ENCODE measurements at places on chromosomes 3 and 15.

- no peak for DNase-seq
- no peak overlapping the region for H3K27ac ChIP-seq
- H3K27me3 ChIP-seq = no peaks in the 10 kb centered on the region
- H3K4me1 ChIP-seq = no peaks in the 10 kb centered on the region
- H3K4me3 ChIP-seq = no peak overlapping the region
Observed at GRCh38 chr3:122430371-122430770, 14.5 kb upstream of the WDR5B start.

DNA sequence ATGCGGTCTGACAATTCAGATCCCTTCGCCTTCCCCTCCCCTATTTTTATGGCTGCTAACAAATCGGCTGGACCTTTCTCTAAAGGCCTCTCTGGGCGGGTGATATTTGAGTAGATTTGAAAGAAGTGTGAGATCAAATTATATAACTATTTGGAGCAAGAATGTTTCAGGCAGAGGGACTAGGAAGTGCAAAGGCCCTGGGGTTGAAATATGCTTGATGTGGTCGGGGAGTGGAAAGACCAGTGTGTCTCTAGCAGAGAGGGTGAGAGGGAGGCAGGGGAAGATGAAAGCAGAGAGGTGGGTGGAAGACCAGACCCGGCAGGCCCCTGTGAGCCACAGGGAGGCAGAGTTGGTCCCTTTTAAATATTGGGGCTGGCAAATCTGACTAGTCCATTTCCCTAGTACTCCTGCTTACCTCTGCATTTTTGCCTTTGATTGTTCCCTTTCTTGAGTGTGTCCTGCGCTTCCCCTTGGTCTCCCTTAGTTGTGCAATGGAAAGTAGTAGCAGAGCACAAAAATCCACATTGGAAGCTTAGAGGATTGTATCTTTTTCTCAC lies 32.3 kb downstream of the SLCO3A1 start:
- no peaks in the 10 kb centered on the region for H3K36me3 ChIP-seq
- DNase-seq = no peak
- no peak overlapping the region for H3K27ac ChIP-seq
- H3K27me3 ChIP-seq = no peaks in the 10 kb centered on the region
- no peak overlapping the region for H3K4me3 ChIP-seq

- H3K27me3 ChIP-seq = no peaks in the 10 kb centered on the region
- peak; percentile 53 for DNase-seq
- no peak overlapping the region for H3K27ac ChIP-seq
Observed at GRCh38 chr15:57861034-57861638, 154.6 kb downstream of the POLR2M start.

- H3K4me3 ChIP-seq = no peak overlapping the region
- DNase-seq = no peak
- H3K27me3 ChIP-seq = no peaks in the 10 kb centered on the region
- H3K27ac ChIP-seq = no peak overlapping the region
- no peaks in the 10 kb centered on the region for H3K4me1 ChIP-seq
- H3K36me3 ChIP-seq = no peaks in the 10 kb centered on the region
Observed at GRCh38 chr3:67289626-67290025, 291.5 kb downstream of the KBTBD8 start.

GRCh38 chr15:67575039-67575502 lies 32.6 kb downstream of the MAP2K5 start:
- no peak for DNase-seq
- H3K27me3 ChIP-seq = no peaks in the 10 kb centered on the region
- peaks cover 2% of the 10 kb centered on the region for H3K36me3 ChIP-seq
- H3K27ac ChIP-seq = no peak overlapping the region

All from naive thymus-derived CD4-positive, alpha-beta T cell (primary cell).